ENCODE measurements at places on chromosomes 4 and X.

DNA sequence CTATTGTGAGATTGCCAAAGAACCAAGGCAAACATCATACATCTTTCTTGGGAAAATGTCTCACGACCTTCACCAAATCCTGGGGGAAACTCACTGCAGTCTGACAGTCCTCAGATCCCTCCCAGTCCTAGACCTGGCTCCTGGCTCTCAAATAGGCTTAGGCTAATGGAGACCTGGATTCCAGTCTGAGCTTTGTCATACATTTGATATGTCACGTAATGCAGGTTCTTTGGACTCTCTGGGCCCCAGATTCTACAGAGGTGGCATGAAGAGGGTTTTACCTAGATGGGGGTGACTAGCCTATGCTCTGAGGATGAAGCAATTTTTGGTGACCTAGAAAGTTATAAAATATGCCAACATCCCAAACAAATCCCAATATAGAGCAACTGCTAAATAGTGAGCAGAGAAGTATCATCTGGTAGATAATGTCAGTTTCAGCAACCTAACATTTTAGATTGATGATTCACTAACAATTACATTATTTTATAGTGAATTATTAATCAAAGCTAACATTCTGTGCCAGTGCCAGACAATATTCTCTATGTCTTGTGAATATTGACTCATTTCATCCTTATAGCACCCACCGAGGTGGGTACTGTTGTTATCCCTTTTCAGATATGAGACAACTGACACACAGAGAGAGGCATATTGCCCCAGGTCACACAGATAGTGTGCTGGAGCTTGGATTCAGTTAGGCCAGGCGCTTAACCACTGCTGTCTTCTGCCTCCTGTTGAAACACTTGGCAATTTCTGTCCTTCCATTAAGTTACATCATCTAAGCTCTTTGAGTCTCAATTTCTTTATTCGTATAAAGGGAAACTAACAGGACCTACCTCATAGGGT, 195.4 kb upstream of the MAMLD1 start:
- DNase-seq, result no peak

- DNase-seq, result no peak
Observed at GRCh38 chrX:3651277-3651676, 62.2 kb downstream of the PRKX start.

GRCh38 chr4:28675582-28675981, 1814.9 kb downstream of the STIM2 start:
- DNase-seq, result no peak

GRCh38 chr4:118972167-118972566, 83.5 kb downstream of the SYNPO2 start:
- no peak for DNase-seq

DNA sequence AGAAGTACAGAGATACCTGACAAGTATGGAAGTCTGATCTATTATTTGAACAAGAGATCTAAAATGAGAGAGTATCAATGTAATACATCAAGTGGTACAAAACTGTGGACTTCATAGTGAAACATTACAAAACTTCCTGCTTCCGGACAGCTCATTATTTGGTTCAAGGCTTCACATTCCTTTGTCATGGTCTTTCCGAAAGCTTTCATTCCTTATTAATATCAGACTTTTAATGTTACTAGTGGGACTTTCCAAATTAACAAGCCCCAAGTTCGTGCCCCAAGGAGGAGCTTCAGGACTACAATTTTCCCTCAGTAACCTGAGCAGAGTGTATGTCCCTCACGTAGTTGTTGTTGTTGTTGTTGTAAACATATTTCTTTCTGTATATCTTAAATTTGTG, 1.2 kb downstream of the CHIC2 start:
- no peak for DNase-seq

DNA sequence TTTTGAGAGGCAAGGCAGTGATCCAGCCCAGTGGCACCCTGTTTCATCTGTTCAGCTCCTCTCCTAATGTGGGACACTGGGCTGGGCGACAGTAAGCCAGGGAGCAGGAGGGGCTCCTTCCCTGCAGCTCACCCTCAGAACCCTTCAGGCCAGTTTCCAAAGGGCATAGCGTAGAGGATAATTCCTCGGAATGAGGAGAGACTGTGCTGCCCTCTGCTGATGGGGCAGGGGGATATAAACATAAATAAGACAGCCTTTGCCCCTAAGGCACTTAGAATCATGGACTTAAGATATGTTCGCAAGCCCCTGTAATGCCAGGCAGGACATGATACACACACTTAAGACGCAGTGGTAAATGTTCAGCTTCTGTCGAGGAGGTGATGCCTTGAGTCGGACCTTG, 27.9 kb upstream of the ZNF185 start:
- no peak for DNase-seq
